Hematopoietic multipotent progenitor cell treated with erythropoietin and hydrocortisone succinate and interleukin-3 and kit ligand, for 6 days (in vitro differentiated cells): ENCODE measurements at places on chromosomes 6 and 20.

GRCh38 chr20:57600320-57601210 is 19.7 kb downstream of the ZBP1 start:
- peak; percentile 23 for DNase-seq

GRCh38 chr6:148221196-148221979 is 121.2 kb upstream of the SASH1 start:
- DNase-seq, result no peak

GRCh38 chr6:22880686-22881433 is 311.5 kb downstream of the HDGFL1 start:
- DNase-seq, result no peak

- DNase-seq, result no peak
Measured at GRCh38 chr6:33863084-33863483, 59.3 kb upstream of the MLN start.

- peak; percentile 63 for DNase-seq
Measured at GRCh38 chr6:166435574-166435973, 52.8 kb upstream of the MPC1 start.

DNA sequence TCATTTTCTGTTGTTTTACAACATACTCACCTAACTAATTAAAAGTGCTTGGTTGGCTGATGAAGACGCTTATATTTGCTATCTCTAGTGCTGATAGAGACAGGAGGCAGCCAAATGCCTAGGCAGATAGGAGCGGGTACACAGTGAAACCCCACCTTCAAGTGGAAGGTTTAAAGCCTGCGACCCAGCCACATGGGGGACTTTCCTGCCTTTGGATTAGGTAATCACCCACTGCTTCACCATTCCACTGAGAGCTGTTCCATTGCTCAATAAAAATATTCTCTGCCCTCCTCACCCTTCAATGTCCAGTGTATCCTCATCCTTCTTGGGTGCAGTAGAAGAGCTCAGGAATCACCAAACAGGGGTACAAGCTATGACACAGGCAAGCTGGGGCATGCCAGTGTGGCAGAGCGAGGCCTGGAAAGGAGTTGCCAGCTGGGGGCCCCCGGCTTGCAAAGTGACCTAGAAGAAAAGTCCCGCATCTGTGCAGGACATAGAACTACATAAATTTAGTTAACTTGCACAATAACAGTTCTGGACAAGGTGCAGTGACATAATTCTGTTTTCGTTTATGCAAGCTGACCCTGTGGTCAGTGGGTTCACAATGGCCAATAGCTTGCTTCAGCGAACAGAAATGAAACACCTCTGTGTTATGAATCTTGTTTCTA is 112.0 kb upstream of the MLIP start:
- DNase-seq, result no peak

GRCh38 chr6:113011801-113012200 is 664.7 kb downstream of the RFPL4B start:
- DNase-seq, result no peak
